ENCODE measurements at places on chromosomes 3 and 15.

DNA sequence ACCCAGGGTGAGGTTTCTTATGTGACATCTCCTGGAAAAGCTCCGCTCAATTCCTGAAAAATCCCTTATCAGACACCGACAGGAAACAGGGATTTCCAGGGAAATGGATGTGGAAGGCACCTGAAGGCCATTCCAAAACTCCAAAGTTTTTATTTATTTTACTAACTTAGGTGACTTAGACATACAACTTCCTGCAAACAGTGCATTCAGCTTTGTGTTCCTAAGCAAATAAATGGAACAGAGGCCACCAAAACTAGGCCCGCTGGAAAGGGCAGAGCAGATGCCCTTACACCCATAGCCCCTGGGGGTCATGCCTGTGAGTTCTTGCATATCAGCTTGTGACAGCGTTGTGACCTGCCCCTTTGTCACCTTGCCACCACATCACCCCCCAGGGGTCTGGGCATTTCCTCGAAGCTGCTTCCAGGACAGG lies 239.4 kb downstream of the XXYLT1 start:
- no peak for DNase-seq

- no peak for DNase-seq
These were observed 19.3 kb downstream of the CCDC12 start for GRCh38 chr3:46957092-46957820.

- no peak for DNase-seq
These were observed 241.6 kb upstream of the CNTN6 start for GRCh38 chr3:851098-851790.

DNA sequence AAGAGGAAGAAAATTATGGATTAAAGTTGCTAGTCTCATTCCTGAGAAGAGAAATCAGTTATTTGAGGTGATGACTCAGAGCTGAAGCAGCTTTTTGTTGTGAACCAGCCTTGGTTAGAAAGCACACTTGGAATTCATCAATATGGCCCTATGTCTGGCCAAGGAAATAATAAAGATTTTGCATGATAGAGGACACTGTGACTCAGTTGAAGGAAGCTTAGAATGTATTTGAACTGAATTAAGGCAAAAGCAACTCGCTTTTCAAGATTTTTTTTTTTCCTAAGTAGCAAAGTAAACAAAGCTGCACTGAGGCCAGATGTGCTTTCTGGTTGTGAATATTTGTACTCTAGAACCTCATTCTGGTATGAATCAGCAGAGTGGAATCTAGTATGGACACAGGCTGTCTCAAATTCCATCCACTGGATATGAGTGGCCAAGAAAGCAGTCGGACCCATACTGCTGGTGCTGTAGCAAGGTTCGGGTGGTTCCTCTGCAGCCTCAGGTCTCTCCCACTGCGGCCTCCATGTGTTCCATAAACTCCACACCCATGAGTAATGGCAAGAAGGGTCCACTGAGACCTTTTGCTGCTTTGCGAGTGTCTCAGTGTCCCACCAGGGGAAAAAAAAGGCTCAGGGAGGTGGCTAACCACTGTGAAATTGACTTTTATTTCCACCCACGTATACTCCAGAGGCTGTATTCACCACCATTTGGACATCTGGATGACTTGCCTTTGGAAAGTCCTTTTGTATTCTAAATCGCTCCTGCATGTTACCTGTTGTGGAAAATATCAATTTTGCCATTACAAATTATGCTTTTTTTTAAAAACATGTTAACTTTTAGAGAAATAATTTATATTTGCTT lies 53.1 kb downstream of the TGFBR2 start:
- peak; percentile 87 for DNase-seq

DNA sequence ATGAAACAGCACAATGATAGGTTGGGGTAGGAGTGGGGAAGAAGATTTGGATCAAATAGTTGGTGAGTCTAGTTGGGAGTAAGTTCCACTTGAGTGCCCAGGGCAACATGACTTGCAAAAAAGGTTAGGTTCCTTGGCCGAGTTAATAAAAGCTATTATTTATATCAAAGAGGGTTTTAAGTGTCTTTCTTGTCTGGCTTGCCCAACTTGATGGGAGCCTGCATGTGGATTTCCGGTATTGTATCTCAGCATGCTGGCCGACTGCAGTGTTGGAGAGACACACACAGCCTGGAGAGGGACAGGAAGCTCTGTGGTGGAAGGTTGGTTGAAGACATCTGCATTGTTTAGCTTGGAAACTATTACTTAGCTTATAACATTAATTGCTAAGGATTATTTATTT lies 449.5 kb upstream of the TBL1XR1 start:
- no peak for DNase-seq

- DNase-seq, result no peak
These were observed 28.3 kb downstream of the PLXND1 start for GRCh38 chr3:129577925-129578786.
